ENCODE measurements at places on chromosomes 13 and 19.

- no peak for DNase-seq
Observed at GRCh38 chr19:41784312-41784711, 12.1 kb upstream of the CEACAM3 start.

DNA sequence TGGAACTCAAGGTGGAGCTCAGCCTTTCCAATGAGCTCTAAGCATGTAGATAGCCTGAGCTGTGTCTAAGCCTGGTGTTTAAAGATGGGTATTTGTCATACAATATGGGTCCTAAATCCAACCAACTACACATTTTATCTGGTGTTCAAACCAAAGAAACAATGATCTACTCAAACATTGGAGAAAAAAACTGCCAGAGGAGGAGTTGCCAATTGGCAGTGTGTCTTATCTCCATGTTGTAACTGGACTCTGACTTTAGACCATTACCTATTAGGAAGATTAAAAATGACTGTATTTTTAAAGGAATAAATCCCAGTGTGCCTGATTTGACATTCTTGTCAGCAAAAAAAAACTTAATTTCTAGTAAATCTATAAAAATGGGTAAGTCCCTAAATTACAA is 96.3 kb downstream of the COG6 start:
- no peak for DNase-seq

GRCh38 chr19:35354898-35355297 is 3.4 kb upstream of the FFAR3 start:
- DNase-seq, result no peak

GRCh38 chr19:40589591-40590429 is 11.4 kb upstream of the LTBP4 start:
- no peak for DNase-seq

DNA sequence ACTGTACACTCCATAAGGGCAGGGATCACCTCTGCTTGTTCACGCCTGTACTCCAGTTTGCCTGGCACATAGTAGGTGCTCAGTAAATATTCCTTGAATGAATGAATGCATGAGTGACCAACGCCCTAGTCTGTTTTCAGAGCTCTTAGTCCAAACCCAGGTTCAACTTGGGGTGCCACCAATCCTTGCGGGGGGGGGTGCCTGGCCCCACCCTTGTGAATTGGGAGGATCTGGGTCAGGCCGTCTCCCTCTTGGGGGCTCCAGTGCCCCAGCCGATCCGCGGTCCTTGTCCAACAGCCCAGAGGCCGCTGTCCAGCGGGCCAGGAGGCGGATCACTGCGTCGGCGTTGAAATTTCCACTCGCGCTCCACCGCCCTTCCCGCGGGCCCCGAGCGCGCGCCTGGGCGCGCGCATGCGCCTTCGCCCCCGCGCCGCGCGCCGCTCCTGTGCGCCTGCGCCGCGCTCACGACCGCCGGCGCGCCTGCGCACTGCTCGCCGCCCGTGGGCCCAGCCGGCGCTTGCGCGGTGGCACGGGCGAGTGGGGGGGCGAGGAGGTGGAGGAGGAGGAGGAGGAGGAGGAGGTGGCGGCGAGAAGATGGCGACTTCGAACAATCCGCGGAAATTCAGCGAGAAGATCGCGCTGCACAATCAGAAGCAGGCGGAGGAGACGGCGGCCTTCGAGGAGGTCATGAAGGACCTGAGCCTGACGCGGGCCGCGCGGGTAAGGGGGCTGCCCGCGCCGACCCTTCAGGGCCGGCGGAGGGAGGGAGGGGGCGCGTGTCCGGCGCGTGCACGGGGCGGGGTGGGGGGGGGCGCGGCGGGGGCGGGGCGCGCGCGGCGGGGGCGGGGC is at the start of gene CRTC1:
CRTC1 (plus strand) TSS at position 572 of the 849 bp plus-strand sequence; CDS start at position 595, 23 bp downstream.
- DNase-seq, result peak; percentile 17

DNA sequence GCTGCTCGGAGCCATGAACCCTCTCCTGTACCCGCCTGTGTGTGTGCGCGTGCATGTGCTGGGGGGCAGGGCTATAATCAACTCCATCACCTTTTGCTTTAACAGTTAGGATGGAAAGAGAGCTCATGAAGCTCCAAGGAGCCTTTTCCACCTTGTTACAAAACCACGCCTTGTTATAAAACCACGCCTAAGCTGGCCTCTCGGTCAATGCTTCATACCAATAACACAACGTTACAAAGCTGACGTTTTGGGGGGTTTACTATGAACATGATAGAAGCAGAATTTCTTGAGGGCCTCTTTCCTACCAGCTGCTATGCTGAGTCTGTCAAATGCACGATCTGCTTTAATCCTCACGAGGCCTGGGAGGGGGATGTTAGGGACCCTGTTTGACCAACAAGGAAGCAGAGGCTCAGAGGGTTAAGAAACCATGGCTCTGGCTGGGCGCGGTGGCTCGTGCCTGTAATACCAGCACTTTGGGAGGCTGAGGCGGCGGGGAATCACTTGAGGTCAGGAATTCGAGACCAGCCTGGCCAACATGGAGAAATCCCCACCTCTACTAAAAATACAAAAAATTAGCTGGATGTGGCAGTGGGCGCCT is 11.9 kb downstream of the CAPS start:
- no peak for DNase-seq

DNA sequence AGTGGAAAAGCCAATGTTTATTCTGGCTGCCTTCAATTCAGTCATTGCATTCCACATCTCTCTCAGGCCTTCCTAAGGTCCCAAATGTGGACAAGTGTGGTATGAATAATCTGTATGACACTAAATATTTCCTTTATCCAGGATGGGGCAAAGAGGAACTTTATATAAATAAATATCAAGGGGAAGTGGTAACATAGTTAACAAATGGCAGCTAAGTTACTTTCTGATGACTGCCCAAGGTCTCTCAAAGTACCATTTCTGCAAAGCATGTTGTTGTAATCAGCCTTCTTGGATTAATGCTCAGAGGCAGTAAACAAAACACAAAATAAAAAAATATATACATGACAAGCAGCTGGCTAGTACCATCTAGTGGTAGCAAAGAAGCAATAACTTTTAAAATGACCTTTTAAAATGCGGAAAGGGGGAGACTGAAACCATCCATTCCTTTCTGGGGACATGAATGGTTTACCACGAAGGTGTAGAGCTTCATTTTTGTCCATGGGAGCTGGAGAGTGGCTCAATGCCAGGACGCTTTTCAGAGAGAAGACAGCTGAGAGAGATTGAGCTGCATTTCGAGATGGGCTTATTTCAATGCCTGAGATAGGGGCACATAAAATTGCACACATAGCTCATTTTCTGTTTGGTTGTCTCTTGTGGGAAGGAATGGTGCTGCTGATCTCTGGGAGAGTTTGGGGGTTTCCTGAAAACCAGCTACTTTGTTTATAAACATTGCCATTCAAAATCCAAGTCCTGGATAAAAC is 259.2 kb downstream of the RFC3 start:
- DNase-seq, result peak; percentile 30

GRCh38 chr19:16121967-16122366 is 10.3 kb downstream of the RAB8A start:
- no peak for DNase-seq

GRCh38 chr13:67221630-67222226 is 8.4 kb downstream of the PCDH9 start:
- DNase-seq, result no peak

- no peak for DNase-seq
Observed at GRCh38 chr19:4366666-4367335, 23.4 kb downstream of the MPND start.

GRCh38 chr19:3046698-3047495 is 15.4 kb downstream of the TLE5 start:
- no peak for DNase-seq

DNA sequence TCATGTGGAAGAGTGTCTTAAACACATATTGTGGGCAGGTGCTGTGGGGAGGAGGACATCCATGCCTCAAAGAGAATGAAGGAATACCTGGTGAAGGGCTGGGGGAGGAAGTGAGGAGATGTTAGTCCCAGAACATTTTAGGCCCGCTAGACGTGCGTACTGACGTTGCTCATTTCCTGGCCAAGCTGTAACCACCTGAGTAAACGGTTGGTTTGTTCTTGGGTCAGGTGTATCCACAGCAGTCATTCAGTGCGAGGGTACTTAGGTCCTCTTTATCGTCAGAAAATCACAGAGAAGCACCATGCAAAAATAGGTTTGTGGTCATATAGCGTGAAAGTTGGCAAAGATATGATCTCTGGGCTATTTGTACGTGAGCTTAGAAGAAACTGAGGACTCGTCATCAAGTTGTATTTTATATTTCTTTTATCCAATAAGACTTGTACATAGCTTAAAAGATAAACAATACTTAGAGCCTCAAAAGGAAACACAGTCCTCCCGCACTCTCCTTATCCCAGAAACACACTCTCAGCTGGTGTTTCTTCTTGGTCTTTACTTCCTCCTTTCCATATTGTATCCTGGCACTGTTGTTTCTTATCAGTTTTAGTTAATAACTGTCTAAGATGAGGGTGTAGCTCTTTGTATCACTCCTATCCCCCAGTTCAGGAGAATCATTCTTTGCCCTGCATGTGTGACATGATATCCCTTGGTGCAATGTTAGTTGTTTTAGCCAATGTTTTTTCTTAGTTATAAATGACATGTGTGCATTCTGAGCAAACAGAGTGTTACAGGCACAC is 52.0 kb downstream of the ARHGEF7 start:
- DNase-seq, result no peak

DNA sequence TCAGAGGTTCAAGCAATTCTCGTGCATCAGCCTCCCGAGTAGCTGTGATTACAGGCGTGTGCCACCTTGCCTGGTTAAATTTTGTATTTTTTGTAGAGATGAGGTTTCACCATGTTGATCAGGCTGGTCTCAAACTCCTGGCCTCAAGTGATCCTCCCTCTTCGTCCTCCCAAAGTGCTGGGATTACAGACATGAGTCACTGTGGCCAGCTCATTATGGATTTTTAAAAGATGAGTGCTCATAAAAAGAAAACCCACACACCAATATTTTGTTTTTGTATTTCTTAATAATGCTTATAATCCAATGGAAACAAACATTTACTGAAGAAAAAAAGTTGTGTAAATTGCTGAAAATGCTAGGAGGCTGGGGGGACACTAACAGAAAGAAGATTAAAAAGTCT is 5.0 kb upstream of the MICU2 start:
- DNase-seq, result no peak

- DNase-seq, result no peak
Observed at GRCh38 chr19:33802001-33802400, 5.3 kb downstream of the KCTD15 start.

- DNase-seq, result no peak
Observed at GRCh38 chr19:33406521-33407139, 33.1 kb downstream of the CEBPG start.

- no peak for DNase-seq
Observed at GRCh38 chr19:45887200-45887710, 1.3 kb upstream of the IRF2BP1 start.

GRCh38 chr19:15426485-15427349 is 7.9 kb upstream of the AKAP8L start:
- no peak for DNase-seq

GRCh38 chr13:69496981-69497380 is 610.6 kb upstream of the ATXN8OS start:
- DNase-seq, result no peak
